A673 (cell line): ENCODE measurements at places on chromosomes 13 and 19.

DNA sequence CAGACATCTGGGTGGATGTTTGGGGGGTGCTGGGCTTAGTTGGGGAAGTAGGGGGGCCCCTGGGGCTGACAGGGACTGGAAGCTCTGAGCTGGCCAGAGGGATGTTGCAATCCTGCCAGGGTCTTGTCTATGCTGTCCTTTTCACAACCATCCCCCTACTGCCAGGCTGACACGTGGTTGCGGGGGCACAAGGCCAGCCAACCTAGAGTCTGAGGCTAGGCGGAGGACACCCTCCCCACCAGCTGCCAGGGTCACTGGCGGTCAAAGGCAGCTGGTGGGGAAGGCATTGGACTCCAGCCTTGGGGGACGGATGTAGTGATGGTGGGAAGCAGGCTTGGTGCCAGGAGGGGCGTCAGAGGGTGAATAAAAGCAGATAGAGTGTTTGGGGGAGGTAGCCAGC, 1.6 kb upstream of the APOC1 start:
- no peak for DNase-seq

GRCh38 chr19:32359581-32359980, 14.2 kb downstream of the ZNF507 start:
- no peak for DNase-seq

DNA sequence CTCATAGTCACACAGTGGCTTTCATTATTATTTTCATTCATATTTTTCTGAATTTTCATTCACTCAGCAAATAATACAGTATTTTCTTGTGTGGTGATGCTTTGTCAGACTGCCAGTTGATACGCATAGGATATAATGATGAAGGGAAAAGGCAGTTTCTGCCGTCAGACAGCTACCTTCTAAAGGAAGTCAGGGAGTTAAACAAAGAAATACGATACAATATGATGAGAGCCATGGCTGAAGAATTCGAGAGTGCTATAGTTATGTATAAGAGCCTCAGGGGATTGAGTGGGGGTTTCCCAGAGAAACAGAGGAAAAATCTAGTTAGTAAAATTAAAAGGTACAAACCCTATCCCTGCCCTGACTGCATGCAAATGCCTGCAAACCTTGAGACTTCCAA, 479.1 kb downstream of the OLFM4 start:
- DNase-seq: no peak

- no peak for DNase-seq
Measured at GRCh38 chr19:55711719-55712118, 26.5 kb downstream of the NLRP9 start.

GRCh38 chr13:63629591-63629990, 2213.9 kb upstream of the PCDH20 start:
- DNase-seq: no peak

DNA sequence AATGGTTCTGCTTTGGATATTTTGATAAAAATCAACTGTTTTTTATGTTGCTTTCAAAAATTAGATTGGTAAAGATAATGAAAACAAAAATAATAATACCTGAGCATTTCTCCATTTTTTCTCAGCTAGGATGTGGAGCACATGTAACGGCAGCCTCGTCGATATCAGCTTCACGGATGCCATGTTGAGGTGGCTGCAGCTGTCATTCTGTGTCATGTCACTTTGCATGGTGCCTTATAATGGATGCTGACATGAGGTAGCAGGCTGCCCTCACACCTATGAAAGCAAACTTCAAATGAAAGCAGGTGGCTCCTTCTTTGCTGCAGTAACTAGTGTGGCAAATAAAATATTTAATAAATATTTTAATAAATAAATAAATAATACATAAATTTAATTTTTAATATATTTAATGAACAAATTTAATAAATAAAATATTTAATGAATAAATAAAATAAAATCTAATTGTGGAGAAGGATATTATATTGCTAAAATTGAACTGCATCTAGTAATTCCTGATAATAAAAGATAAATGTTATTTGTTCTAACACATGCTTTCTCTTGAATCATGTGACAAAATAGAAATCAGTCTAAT, 955.7 kb upstream of the SLC10A2 start:
- no peak for DNase-seq

GRCh38 chr13:106173891-106174610, 361.4 kb downstream of the EFNB2 start:
- no peak for DNase-seq

DNA sequence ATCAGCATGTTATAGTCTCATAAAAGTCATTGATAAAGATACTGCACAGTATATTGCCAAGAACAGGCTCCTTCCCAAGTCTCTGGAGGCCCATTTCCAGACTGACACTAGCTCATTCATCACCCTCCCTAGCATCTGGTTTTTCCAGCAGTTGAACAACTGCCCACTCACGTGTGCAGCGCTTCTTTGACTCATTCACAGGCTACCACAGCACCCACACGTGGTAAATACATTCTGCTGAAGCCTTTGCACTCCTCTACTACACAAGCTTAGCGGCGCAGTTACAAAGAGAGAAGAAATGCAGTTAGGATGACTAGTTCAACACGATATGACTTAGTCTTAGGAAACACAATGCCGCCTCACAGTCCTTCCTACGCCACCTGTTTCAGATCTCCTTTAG, 87.7 kb downstream of the DOCK9 start:
- no peak for DNase-seq

DNA sequence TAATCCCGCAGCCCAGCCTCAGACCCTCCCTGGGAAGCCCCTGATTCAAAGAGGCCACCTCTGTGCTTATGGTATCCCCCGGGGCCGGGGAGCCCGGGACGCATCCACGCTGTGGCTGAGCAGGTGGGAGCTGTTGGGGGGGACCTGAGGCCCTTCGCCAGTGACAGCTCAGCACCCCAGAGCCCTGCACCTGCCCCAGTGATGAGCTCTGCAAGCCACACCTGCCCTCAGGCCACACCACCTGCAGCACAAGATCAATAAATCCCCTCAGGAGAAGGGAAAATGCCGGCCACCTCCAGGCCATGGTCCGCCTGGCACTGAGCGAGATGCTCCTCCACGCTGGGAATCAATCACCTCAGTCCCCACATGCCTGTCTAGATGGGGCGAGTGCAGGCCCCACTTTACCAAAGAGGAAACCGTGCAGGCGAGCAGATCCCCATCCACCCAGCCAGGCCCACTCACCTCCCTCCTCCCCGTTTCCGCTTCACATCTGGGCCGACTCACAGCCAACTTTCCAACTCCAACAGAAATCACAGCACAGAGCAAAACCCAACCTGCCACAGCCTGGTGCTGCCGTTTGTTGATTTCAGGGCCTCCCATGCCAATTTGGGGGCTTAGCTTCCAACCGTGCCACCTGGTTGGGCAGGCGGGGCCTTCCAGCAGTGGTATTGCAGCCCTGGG, 12.8 kb downstream of the MOB3A start:
- no peak for DNase-seq

- DNase-seq: no peak
Measured at GRCh38 chr19:33450689-33451088, 70.9 kb downstream of the PEPD start.

DNA sequence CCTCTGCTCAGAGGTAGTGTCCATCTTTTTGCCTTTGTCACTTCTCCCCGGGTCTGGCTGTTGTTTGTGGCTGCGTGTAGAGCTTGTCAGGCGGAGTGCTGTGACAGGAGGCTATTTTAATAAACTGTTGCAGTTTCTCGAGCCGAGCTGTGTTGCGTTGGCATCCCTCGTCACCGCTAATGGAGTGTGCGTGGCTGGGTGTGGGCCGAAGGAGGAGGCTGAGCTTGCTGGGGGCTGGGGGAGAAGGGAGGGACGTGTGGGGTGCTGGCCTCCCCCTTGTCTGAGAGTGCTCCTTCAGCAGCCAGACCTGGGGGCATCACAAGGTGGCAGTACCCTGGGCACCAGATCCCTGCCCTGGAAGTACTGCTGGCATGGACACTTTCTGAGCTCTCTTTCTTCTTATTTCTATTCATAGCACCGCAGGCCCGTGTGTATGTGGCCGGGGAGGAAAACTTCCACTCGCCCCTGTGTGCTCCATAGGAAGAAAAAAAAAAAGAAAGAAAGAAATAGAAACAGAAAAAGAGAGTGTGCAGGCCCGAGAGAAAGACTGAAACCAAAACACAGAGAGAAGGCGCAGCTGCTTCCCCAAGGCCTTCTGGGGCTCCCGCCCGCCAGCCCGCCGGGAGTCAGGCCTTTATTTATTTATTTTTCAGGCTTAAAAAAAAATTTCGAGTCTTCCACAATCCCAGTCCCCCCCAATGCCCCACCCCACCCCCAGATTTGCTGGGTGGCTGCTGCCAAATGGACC, 27.0 kb downstream of the NFIX start:
- DNase-seq: no peak

DNA sequence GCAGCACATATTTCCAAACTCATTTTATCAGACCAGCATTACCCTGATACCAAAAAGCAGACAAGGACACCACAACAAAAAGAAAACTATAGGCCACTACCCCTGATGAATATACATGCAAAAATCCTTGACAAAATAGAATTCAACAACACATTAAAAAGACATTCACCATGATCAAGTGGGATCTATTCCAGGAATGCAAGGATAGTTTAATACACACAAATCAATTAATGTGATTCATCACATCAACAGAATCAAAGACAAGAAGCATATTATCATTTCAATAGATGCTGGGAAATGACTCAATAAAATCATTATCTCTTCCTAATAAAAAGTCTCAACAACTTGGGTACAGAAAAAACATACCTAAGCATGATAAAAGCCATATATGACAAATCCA, 11.2 kb downstream of the ZNF347 start:
- no peak for DNase-seq

GRCh38 chr13:65653613-65654012, 1576.5 kb downstream of the PCDH9 start:
- DNase-seq: no peak

DNA sequence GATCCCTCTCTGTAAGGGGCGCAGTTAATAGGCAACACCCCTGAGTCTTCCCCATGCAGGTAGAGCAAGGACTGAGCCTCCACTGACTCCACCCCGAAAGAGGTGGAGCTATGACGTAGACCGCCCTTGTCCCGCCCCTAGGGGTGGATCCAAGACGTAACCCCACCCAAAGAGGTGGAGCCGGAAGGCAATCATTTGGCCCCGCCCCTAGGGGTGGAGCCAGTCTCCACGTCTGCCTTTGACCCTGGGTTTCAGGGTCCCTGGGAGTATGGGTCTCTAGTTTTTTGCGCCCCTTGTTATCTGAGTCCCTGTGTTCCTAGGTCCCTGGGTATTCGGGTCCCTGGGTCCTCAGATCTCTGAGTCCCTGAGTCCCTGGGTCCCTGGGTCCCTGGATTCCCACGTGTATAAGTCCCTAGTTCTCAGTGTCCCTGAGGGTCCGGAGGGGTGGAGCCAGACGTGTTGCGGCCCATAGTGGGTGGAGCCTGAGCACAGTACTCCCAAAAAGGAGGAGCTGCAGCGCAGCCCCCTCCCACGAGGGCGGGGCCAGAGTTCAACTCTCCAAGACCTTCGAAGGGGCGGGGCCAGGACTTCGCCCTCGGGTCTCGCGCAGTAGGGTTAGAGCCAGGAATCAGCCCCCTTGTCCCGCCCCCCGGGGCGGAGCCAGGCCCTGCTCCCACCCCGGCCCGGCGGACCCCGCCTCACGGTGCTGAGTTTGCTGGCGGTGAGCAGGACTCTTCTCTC, 5.3 kb downstream of the DENND1C start:
- peak; percentile 96 for DNase-seq

DNA sequence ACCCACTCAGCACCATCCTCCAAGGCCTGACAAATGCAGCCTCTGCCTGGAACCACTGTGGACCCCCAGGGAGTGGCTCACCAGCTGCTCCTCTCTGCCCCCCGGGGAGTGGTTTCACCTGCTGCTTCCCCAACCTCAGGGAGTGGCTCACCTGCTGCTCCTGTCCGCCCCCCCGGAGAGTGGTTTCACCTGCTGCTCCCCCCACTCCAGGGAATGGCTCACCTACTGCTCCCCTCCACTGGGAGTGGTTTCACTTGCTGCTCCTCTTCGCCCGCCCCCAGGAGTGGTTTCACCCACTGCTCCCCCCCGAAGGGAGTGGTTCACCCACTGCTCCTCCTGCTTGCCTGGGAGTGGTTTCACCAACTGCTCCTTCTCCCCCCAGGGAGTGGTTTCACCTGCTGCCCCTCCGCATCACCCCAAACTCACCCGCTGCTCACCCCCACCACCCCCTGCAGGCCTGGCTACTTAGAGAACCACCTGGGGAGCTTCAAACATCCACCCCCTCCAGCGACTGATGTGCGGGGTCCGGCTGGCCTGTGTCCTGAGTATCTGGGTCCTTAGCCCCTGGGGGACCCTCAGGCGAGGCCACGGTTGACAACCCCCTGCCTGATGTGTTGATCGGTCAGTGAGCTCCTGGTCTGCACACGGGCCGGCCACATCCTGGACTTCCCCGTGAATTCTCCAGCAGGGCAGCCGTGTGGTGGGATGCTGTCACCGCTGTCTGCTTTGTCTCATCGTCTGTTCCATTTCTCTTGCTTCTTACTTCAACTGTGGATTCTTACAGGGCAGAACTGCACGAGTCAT, 14.6 kb upstream of the TMEM255B start:
- no peak for DNase-seq

DNA sequence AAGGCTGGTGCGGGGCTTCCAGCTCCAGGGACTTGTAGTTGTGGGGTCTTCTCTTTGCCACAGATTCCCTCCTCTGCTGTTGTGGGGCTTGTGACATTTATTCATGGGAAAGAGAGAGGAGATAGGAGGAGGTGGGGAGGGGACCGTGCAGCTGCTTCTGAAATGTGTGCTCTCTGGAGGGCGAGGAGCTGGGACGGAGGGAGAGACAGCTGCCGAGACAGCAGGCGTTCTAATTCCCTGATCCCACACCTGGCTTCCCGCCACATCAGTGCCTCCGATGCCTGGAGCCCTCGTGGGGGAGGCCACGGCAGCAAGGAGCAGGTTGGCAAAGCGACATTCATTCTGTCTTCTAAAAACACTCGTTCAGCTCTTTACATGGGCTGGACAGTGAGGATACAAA, 164.4 kb downstream of the USP12 start:
- DNase-seq: no peak

DNA sequence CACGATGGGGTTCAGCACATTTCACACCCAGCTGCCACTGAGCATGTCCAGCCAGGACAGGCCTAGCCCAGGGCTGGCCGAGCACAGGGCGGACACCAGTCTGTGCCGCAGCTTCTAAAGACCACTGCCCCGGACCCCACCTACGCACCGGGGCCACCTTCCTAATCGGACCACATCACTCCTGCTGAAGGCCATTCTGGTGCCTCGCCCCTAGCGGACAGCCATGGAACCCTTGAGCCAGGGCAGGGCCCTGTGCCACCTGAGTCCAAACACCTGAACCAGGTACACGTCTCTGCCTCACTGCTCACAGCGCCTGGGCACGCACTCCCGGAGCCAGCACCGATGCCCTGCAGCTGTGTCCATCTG, 8.4 kb upstream of the C13orf46 start:
- DNase-seq: no peak
